ENCODE measurements at places on chromosomes 12 and 14.

DNA sequence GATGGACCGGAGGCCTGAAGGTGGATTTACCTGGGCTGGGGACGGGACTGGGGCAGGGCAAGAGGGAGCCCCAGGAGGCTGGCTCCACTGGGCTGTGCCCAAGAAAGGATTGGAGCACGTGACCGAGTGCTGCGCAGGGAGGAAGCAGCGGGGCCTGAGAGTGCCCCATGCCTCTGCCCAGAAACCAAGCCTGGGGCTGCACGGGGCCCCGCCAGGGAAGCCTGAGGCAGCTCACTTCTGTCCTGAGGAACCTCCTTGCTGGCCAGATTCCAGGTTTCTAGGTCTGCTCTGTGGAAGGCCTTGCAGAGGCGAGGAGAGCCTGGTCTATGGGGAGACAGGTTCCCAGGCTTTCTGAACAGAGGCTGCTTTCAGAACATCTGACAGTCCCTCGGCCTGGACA is 10.4 kb downstream of the NGB start:
- DNase-seq = no peak

DNA sequence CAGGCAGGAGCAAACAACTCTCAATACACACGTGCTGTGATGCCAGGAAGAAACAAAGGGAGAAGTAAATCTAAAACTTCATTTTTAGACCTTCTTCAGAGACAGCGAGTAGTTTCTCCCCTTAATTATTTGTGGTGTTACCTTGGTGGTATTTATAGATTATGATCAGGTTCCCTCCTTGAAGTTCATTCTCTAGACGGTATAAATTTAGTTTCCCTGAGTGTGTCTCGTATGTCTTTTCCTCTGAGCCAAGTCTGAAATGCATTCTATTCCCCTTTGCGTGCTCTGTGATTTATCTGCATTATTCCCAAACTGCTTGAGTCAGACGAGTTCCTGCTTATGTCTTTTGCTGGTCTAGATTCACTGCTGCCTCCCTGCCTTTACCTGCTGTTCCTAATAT is 65.2 kb downstream of the TRHDE start:
- DNase-seq = no peak

- no peak for DNase-seq
Measured at GRCh38 chr14:55752580-55753390, 172.8 kb downstream of the KTN1 start.

DNA sequence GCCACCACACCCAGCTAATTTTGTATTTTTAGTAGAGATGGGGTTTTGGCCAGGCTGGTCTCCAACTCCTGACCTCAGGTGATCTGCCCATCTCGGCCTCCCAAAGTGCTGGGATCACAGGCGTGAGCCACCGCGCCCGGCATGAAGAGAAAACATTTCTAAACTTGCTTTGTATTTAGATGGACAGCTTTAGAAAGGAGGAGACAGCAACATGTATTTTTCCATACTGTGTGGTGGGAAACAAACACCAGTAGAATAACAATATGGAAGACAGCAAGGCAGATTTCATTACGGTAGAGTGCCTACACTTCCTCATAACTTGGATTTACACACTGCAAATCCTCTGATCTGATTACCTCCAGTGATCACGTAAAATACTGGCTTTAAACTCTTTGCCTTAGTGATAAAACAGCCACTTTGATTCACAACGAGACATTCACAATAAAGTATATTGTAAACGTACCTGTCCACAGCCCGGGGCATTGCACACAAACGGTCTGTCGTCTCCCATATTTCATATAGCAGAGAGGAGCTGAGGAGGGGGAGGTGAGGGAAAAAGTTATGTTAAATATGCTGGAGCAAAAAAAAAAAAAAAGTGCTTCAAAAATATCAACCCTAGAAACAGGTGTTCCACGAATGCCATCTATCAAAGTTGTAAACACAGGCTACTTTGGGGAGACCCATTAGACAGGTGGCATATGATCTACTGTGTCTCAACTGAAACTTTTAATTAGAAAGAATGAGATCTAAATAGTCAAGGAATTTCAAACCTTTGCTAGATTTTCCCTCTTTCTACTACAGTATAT is 25.5 kb downstream of the ATF7 start:
- DNase-seq = no peak
